ENCODE measurements at places on chromosomes 1 and 21.

DNA sequence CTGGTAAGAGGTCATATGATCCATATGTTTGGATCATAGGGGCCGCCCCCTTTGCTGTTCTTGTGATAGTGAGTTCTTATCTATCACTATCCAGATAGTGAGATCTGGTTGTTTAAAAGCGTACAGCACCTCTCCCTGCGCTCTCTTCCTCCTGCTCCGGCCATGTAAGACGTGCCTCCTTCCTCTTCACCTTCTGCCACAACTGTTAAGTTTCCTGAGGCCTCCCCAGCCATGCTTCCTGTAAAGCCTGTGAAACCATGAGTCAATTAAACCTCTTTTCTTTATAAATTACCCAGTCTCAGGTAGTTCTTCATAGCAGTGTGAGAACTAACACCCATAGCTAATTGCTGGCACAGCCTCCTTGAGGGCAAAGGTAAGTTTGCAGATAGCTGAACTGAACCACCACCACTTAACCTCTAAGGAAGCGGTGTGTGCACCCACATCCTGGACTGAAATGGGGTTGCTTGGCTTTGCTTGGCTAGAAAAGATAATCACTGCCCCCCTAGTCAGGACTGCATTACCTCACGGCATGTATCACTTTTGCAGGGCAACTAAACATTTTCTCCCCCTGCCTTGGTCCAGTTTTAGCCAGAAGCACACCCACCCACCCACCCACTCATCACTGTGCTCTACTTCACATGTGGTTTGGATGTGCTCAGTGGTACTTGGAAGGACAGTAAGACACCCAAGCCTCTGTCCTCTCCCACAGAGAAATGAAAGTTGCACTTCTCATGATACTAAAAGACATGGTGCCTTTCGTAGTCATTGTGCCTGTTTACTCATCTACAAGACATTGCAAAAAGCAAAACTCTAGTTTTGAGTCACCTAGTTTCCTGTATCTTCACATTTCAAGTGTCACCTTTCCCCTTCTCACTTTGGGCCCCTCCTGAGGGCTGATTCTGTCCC, 23.1 kb upstream of the PTAFR start:
- no peak for DNase-seq

- DNase-seq, result no peak
These were observed 16.0 kb downstream of the HTR6 start for GRCh38 chr1:19680644-19681043.

GRCh38 chr1:37846647-37847339, 12.6 kb downstream of the MTF1 start:
- no peak for DNase-seq

- no peak for DNase-seq
These were observed 5.4 kb upstream of the RPS6KA1 start for GRCh38 chr1:26524181-26524580.

- DNase-seq, result no peak
These were observed 638.0 kb downstream of the KCNT2 start for GRCh38 chr1:195970209-195970608.

DNA sequence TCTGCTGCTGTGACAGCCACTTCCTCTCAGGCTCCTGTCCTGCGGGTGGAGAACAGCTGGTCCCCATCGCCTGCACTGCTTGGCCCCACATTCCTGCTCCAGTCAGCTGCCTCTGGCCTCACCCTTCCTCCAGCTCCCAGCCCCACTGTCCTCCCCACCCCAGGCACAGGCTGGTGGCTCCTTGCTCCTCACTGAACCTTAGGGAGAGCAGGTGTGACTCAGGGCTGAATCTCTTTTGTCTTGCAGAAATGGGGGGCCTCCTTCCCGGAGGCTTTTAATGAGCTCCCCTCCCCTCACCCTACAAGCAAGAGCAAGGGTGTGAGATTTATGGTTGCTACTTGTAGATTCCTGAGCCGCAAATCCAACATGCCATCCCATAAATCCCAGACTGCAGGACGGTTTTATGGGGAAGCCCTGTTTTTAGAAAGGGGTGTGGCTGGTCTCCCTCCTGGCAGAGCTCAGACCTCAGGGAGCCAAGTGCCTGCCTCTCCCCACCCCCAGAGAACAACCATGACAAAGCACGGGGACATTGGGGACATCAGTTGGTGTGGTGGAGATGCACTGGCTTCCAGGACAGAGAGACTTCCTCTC, 15.2 kb downstream of the CDK18 start:
- DNase-seq, result no peak

DNA sequence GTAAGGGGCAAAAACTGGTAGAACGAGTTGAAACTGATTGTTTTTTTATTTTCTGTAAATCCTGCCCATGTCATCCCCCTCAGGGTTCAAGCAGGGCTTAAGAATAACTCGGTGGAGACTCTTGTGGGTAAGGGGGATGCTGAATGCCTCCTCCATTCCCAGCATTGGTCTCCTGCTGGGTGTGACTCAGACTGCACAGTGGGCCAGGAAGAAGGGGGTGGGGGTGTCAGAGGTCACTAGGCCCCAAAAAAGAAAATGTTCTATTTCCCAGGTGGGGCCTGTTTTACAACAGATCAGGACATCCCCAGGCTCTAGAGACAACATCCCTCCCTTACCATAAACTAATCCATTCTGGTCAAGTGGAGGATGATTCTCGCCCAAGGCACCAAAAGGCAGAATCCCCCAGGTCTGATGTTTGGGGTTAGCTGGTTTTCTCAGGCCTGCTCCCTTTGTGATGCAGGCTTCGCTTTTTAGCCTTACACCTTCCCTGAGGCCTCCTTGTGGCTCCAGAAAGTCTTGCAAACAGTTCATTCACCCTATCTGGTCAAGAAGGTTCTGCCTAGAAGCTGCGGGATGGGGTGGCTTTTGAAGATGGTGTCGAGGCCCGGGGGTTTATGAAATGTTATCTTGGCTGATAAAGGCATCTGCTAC, 10.7 kb upstream of the GRHL3 start:
- no peak for DNase-seq

- DNase-seq, result no peak
These were observed 338.8 kb downstream of the MATN1 start for GRCh38 chr1:30384286-30385245.

- no peak for DNase-seq
These were observed 146.4 kb downstream of the CDC7 start for GRCh38 chr1:91647061-91647460.

GRCh38 chr1:156262461-156263287, 14.8 kb upstream of the PAQR6 start:
- DNase-seq, result no peak

DNA sequence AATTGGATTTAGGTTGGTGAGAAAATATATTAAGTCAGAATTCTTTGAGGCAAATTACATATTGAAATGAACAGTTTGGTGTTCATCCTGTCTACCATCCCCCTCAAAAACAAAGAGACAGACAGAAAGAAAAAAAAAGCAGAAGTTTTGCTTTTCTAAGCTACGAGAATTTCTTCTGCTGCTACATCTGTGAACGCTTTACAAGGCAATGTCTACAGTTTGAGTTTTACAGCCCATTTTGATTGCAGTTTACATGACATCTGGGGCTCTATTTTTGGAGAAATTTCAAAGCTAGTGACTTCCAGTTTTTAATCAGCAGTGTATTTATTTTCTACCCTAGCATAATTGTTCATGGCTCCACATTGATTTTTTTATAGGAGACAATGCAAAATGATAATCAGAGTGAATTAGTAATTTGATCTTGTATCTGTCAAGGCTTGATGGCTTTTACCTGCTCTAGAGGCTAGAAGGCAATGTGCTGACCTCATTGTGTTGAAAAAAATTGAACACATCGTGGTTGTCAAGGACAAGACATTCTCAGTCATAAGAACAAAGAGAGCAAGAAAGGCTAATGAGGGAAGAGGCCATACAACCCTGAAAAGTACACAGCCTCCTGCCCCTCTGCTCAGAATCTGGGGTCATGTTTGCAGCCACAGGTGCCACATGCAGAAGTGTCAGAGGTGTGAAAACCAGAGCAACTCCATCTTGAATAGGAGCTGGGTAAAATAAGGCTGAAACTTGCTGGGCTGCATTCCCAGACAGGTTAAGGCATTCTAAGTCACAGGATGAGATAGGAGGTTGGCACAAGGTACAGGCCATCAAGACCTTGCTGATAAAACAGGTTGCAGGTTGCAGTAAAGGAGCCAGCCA, 201.0 kb upstream of the CAMK1G start:
- DNase-seq, result no peak

- DNase-seq, result no peak
These were observed 6.8 kb downstream of the THBS3 start for GRCh38 chr1:155200920-155201319.

- no peak for DNase-seq
These were observed 22.7 kb downstream of the NCF2 start for GRCh38 chr1:183567584-183567983.

DNA sequence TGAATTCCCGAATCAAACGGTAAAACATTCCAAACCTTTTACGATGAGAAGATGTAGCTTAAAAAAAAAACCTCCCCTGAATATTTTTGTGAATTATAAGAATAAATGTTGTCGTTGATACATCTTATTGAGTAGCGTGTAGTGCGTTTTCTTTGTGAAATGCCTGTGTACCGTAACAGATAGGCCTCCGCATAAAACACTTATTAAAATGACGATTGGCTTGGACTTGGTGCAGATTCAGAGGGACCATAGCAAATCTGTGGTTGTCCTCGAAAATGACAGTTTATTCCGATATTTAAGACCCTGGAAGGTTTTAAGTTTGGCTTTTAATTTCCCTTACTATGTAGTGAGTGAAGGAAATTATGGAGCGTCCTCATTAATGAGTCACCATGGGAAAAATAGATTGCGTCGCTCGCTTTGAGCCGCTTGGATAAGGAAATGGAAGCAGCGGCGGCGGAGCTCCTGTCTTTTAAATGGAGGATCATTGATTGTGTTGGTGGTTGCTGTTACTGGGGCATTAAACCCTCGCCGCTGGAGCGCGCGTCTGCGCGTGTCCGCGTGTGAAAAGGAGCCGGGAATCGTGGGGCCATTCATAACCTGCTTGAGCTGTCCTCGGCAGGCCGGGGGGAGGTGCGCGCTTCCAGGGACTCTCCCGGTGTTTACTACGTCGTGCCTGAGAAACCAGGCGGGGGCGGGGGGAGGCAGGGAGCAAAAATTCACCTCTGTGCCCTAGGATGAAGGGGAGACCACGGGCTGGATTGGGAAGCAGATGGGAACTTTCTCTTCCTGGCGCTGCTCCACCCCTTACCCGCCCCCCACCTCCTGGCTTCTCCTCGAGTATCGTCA, 1.6 kb downstream of the SPEN start:
- no peak for DNase-seq

DNA sequence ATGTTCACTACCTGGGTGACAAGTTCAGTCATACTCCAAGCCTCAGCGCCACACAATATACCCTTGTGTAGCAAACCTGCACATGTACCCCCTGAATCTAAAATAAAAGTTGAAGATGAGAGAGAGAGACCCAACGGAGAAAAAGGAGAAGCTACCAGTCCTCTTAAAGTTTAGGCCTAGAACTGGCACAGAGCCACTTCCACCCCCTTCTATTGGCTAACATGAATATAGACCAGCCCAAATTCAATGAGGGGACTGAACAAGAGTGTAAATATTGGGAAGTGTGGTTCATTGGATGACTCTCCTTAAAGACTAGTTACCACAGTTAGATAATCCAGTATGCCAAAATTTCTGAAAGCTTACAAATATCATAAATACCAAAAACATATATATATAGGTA, 139.9 kb upstream of the ATP1B1 start:
- DNase-seq, result no peak

GRCh38 chr1:12420171-12420570, 190.3 kb downstream of the VPS13D start:
- no peak for DNase-seq

DNA sequence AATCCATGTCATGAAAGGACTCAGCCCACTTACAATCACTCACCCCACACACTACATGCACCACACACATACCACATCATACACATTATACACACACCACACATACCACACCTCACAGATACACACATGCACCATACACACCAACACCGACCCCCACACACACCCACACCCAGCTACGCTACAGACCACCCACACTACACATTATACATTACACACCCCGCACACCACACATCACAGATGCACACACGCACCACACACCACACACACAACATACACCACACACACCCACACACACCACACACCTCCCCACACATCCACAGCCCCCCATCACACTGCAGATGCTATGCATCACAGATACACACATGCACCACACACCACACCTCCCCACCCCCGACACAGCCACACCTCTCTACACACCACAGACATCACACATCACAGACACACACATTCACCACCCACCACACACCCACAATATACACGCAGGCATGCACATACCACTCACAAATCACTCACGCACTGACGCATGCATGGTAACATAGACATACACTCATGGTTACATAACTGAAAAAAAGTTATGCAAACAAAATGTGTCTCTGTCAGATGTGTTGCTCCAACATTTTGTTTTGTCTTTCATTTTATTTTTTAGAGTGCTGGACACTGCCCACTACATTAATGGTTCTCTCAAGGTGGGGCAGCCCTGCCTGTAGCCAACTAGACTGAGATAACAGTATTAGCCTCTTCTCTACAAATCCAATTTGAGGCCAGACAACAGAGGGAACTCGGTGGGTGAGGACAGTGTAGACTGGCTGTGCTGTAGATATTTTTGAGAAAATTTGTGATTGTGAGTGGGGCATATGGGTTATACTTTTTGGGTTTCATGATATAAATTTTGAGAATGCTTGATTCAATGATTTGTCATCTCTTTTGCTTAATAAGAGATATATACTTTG, 15.2 kb upstream of the PGBD2 start:
- no peak for DNase-seq

GRCh38 chr1:115952547-115952946, 23.8 kb upstream of the SLC22A15 start:
- no peak for DNase-seq

DNA sequence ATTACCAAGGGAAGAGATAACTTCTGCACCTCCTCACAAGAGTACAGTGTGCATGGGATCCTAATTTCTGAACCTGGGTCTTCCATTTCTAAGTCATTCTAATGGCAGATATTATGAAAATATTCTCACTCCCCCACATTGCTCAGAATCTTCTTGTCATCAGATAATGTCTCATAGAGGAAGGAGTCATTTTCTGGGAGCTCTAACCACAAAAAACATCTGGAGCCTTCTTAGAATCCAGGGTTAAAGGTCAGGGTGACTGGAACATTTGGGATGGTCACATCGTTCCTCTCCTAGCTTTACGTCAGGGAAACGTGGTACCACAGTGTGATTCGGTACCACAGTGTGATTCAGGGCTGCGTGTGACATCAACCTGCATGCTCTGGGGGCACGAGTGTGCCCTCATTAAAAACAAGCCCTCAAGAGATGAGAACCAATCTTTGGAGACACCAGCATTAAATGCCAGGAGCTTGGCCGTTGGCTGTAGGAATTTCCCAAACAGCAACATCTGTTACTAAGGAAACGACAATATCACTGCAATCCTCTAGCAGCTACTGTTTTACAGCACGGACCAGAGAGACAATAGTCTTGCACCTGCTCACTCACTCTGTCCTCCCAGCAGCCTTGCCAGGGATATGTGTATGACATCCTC, 179.1 kb downstream of the PSMG1 start:
- no peak for DNase-seq

DNA sequence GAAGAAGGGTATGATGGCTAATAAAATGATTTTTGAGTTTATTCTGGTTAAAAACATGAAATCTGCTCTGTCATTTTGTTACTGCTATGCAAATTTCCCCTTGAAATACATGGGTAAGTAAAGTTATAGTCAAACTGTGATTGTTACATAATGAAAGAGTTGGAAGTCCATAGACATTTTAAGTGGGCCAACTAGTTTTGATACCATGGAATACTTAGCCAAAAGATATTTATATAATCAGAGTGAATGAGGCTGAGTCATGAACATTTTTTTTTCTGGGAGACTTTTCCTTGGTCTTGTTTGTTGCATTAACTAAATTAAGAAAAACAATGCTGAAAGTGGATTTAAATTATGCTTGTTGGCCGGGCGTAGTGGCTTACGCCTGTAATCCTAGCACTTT, 58.2 kb upstream of the MPC2 start:
- no peak for DNase-seq
